ENCODE measurements at places on chromosomes 1 and 21. TPM values are rescaled to one million over a fixed set of nuclear protein-coding genes. Genes with fewer than 3 reads are reported as not detected.

PDE4B gene
- total RNA-seq = 36.1 TPM

LMOD1 gene
- not detected for total RNA-seq

TMEM125 gene
- not detected for total RNA-seq

MFAP2 gene
- not detected for total RNA-seq

DNMT3L gene
- total RNA-seq = not detected

DNA sequence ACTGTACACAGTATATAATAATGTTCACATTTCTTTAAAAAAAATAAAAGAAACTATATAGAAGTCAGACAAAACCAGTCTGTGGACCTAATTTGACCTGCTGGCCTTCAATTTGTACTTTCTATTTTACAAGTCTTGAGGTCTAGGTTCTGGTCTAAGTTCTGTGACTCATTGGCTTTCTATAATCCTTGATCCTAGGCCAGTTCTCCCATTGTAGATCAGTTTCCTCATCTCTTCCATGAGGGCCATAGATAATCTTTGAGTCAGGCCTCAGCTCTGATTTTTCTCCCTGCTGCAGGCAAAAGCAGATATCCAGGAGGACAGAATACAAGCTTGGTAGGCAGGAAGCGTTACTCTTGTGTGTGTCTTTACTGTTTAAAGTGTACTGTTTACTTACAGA, 603.7 kb upstream of the CAMK1G start:
- DNase-seq = no peak
- no peak overlapping the region for H3K27ac ChIP-seq
- no peak overlapping the region for H3K4me3 ChIP-seq
- H3K27me3 ChIP-seq = peaks cover 21% of the 10 kb centered on the region
- no peaks in the 10 kb centered on the region for H3K36me3 ChIP-seq

GRCh38 chr1:166062421-166063070, 104.3 kb downstream of the FAM78B start:
- no peaks in the 10 kb centered on the region for H3K36me3 ChIP-seq
- no peak overlapping the region for H3K4me3 ChIP-seq
- H3K27me3 ChIP-seq = peaks cover 5% of the 10 kb centered on the region
- no peak overlapping the region for H3K27ac ChIP-seq

- no peaks in the 10 kb centered on the region for H3K27me3 ChIP-seq
- H3K4me3 ChIP-seq = no peak overlapping the region
- no peak for DNase-seq
- H3K36me3 ChIP-seq = peaks cover 2% of the 10 kb centered on the region
These were observed 20.2 kb downstream of the IPP start for GRCh38 chr1:45730075-45730779.

- no peaks in the 10 kb centered on the region for H3K36me3 ChIP-seq
- H3K27me3 ChIP-seq = no peaks in the 10 kb centered on the region
- DNase-seq = no peak
- peak overlapping the region; percentile 63 for H3K4me3 ChIP-seq
These were observed 49.5 kb downstream of the LUZP1 start for GRCh38 chr1:23118957-23119792.

DNA sequence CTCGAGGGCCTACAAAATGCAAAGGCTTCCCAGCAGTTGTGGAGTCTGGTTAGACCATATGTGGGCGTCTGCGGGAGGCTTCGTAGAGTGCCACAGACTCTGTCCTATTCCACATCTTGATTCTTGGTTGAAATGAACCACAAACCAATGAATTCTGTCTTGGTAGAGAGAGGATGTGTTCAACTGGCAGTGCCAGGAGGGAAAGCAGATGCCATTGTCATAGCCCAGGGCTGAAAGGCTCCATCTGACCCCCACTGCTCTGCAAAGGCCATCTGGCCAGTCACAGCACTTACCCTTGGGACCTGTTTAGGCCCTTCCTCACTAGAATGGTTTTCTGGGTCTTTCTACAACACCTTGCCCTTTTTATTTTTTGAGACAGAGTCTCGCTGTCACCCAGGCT, 22.1 kb downstream of the ACOT11 start:
- no peak for DNase-seq
- no peaks in the 10 kb centered on the region for H3K27me3 ChIP-seq
- peaks cover 8% of the 10 kb centered on the region for H3K4me1 ChIP-seq
- H3K4me3 ChIP-seq = no peak overlapping the region
- H3K27ac ChIP-seq = no peak overlapping the region

- no peaks in the 10 kb centered on the region for H3K27me3 ChIP-seq
- no peak overlapping the region for H3K4me3 ChIP-seq
These were observed 39.1 kb upstream of the LRRC3 start for GRCh38 chr21:44416193-44416592.

DNA sequence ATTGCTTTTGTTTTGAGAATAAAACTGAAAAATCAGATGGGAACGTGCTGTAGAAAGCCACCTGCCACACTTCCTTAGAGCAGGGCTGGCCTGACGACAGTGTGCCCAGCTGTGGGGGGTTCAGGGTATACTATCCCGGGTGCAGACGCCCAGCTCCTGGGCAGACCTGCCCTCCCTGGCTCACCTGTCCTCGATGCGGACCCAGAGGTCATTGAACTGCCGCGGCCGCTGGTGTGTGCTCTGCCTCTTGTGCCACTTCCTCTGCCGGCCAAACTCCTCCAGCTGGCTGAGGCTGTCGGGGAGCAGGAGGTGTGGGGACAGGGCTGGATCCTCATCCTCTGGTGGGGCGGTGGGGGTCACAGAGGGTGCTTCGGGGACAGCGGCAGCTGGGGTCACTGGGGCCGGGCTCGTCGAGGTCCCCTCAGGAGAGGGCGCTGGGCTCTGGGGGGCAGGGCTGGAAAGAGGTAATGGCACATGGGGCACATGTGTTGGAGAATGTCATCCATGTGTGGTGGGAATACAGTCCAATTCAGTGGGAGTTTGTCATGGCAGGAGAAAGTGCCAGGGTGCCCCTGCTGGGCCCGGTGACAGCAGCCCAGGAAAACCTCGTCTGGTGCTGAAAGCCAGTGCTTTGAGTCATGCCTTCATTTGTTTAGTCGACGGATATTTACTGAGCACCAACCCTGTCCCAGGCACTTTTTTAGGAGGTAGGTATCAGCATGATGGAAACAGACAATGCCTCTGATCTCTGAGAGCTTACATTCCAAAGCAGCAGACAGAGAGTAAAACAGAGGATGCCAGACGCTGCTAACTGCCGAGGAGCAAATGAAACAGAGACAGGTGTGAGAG, 222.0 kb downstream of the TRABD2B start:
- H3K36me3 ChIP-seq = no peaks in the 10 kb centered on the region
- no peaks in the 10 kb centered on the region for H3K4me1 ChIP-seq
- H3K27me3 ChIP-seq = peaks cover 6% of the 10 kb centered on the region
- no peak overlapping the region for H3K27ac ChIP-seq

DNA sequence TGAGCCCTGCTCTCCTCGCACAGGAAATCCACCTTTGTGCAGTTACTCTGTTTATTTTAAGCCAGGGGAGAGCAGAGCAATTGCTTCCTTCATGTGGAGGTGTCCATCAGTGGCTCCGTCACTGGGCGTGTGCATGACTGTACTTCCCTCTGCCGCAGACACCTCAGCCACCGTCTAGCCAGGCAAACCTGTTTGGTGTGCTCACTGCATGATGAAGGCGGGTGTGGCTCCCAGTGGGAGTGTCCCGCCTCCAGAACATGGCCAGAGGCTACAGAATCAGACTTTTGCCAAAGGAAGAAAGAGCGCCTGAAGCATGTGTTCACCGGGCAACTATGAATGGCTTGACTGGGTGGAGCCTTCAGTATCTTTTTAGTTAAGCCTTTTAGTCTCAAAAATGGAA, 26.1 kb upstream of the LAMC2 start:
- no peak for DNase-seq
- H3K27ac ChIP-seq = no peak overlapping the region
- H3K4me1 ChIP-seq = no peaks in the 10 kb centered on the region
- no peaks in the 10 kb centered on the region for H3K27me3 ChIP-seq
- no peak overlapping the region for H3K4me3 ChIP-seq

DNA sequence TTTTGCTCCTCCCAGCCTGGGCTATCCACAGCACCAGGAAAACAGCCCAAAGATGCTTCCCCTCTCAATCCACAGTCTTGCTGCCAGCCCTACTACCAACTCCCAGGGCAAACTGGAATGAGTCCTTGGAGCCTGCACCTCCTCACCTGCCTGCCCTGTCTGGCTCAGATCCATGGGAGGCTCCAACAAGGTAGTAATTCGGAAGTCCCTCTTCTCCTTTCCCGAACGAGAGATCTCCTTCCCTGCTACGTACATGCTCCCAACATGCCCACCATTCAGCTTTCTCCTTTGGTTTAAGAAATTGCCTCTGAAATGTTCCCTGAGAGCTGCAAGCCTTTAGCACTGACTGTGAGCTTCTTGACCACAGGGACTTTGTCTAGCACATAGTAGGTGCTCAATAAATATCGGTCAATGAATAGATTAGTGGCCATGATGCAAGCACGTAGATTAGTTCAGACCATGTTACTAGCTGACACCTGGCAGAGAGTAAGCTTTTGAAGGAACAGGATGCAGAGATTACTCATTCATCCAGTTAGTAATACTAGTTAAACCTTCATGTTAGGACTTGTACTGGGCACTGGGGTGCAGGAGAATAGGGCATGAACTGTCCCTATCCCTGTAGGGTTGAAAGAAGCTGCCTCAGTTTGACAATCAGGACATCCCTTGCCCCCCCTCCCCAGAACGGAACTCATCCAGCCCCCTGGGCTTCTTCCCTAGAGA, 80.1 kb downstream of the DISP3 start:
- H3K36me3 ChIP-seq = no peaks in the 10 kb centered on the region
- no peaks in the 10 kb centered on the region for H3K4me1 ChIP-seq
- peaks cover 54% of the 10 kb centered on the region for H3K27me3 ChIP-seq
- no peak overlapping the region for H3K4me3 ChIP-seq
- no peak overlapping the region for H3K27ac ChIP-seq

- H3K4me1 ChIP-seq = peaks cover 3% of the 10 kb centered on the region
- H3K4me3 ChIP-seq = no peak overlapping the region
- no peak overlapping the region for H3K27ac ChIP-seq
- peaks cover 24% of the 10 kb centered on the region for H3K36me3 ChIP-seq
These were observed 60.0 kb downstream of the INTS7 start for GRCh38 chr1:211975152-211975941.

DNA sequence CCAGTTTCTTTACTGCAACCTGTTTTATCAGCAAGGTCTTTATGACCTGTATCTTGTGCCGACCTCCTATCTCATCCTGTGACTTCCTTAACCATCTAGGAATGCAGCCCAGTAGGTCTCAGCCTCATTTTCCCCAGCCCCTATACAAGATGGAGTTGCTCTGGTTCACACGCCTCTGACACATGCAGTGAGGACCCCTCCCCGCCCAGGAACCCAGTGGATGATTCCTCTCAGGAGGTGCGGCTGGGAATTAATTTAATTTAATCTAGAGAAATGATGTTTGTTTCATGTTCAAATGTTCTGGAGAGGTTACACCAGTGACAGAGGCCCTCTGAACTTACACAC, 39.0 kb upstream of the LBR start:
- H3K4me3 ChIP-seq = peak overlapping the region; percentile 92
- H3K36me3 ChIP-seq = no peaks in the 10 kb centered on the region
- H3K27ac ChIP-seq = peak overlapping the region; percentile 97
- H3K27me3 ChIP-seq = no peaks in the 10 kb centered on the region
- H3K4me1 ChIP-seq = peaks cover 24% of the 10 kb centered on the region
- DNase-seq = no peak

DNA sequence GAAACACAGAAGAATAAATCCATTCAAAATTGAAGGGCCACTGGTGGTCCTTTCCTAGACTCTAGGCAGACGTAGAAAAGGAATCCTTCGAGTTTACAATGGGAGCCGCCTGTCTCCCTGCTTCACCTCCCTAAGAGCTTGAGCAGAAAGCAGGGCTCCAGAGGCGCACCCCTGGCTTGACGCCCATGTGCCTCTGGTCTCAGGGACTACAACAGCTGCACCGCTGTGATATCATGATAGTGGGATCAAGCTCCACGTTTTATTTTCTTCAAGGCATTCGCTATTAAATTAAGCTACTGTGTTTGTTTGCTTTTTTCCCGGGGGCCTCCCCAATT, 403 bp upstream of the C1orf122 start:
- peaks cover 27% of the 10 kb centered on the region for H3K36me3 ChIP-seq
- H3K27ac ChIP-seq = peak overlapping the region; percentile 80
- no peak for DNase-seq
- H3K27me3 ChIP-seq = no peaks in the 10 kb centered on the region

- no peak overlapping the region for H3K4me3 ChIP-seq
- H3K36me3 ChIP-seq = no peaks in the 10 kb centered on the region
- no peaks in the 10 kb centered on the region for H3K4me1 ChIP-seq
- no peak overlapping the region for H3K27ac ChIP-seq
These were observed 138.6 kb upstream of the FAM78B start for GRCh38 chr1:166305371-166305770.

Measured in activated naive CD8-positive, alpha-beta T cell treated with anti-CD3 and anti-CD28 coated beads, Interleukin-2, amount 10 ng/mL, durations not matched to agents 7 days and 5 days (primary cell).